NCI-H2081 (cell line): ENCODE measurements at places on chromosomes 11 and 22.

DNA sequence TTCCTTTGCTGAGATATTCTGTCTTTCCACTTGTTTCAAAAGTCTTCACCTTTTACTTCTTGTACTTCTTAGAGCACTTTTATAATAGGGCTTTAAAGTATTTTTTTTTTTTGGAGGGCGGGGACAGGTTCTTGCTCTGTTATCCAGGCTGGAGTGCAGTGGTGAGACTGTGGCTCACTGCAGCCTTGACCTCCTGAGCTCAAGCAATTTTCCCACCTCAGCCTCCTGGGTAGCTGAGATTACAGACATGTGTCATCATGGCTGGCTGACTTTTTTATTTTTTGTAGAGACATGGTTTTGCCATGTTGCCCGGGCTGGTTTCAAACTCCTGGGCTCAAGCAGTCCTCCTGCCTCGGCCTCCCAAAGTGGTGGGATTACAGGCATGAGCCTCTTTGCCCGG is 57.9 kb downstream of the DYNC2H1 start:
- DNase-seq, result no peak

GRCh38 chr11:61775606-61776554 is 16.5 kb downstream of the TMEM258 start:
- DNase-seq, result no peak

GRCh38 chr11:11178671-11179638 is 174.1 kb downstream of the CSNK2A3 start:
- DNase-seq, result no peak

DNA sequence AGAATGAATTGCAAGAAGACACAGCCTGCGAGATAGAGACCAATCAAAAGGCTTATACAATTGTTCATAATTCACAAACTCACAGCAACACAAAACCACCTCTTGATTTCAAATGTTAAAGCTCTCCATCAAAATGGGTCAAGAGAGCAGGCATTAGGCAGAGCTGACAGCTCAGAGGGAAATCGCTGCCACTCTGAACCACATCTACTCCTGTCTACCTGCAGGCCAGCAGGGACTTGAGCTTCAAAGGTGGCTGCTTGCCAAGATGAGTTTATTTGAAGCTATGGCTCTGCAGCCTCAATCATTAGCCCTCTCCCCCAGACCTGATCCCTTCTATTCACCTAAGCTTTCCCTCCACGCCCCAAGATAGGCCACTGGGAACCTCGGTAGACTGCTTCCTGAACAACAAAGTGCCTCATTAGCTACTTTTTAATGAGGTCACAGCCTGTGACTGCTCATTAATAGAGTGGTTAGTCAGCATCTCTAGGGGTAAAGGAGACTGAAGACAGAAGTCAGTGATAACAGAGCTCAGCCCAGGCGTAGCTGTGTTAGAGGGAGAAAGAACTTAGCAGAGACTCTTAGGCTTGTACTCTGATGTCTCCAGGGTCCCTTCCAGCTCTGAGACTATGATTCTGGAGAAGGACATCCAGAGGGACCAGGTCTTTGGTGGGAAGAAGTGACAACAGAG is 21.2 kb upstream of the OR10A5 start:
- DNase-seq, result no peak

GRCh38 chr11:22115470-22116029 is 77.3 kb upstream of the ANO5 start:
- DNase-seq, result peak; percentile 33

DNA sequence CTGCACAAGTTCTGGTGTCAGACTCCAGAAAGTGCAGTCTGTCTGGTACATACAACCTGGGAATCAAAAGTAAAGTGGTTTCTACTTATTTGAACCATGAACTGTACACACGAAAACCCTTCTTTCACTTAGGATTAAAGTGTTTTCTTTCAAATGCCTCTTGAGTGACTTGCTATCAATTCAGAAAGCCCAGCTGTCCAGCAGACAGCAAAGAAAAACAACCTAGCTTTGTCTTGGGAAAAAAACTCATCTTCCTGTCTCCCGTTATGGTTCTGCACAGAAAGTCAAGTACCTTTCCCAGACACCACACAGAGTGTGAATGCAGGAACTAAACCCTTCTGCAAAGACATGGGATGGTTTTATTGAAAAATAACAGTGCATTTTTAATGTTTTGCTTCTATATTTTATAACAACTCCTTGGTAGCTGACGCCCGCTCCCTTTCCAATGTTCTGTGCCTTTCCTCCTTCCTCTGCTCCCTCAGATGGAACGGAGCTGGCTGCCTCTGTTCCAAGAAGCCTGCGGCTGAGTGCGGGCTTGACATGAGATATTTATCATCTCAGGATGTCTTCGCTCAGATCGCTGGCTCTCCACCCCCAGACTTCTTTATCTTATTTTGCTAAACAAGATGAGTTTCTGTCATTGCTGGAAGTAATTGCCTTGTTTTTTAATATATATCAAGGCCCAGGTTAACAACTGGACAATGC is 322.3 kb upstream of the B3GAT1 start:
- no peak for DNase-seq

DNA sequence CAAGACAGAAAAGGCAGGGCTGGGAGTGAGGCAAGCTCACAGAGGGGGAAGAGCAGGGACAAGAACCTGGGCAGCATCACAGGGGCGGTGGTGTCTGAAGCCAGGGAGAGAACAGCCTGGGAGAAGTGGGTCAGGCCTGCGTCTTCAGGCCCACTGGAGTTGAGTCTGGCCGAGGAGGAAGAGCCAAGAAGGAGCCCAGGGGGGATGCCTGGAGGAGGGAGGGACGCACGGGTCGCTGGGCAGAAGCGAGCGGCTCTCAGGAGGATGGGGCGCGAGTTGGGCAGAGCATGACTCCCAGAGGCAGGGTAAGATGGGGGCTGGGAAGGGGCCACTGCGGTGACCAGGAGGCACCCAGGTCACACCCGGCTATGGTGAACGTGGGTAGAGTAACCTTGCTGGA is 18.5 kb downstream of the LRFN4 start:
- no peak for DNase-seq

GRCh38 chr22:30208631-30209603 is 37.6 kb downstream of the LIF start:
- no peak for DNase-seq

- DNase-seq, result no peak
Measured at GRCh38 chr11:107916671-107917241, 11.5 kb upstream of the RAB39A start.

- no peak for DNase-seq
Measured at GRCh38 chr22:29951791-29952413, 68.9 kb downstream of the MTMR3 start.

DNA sequence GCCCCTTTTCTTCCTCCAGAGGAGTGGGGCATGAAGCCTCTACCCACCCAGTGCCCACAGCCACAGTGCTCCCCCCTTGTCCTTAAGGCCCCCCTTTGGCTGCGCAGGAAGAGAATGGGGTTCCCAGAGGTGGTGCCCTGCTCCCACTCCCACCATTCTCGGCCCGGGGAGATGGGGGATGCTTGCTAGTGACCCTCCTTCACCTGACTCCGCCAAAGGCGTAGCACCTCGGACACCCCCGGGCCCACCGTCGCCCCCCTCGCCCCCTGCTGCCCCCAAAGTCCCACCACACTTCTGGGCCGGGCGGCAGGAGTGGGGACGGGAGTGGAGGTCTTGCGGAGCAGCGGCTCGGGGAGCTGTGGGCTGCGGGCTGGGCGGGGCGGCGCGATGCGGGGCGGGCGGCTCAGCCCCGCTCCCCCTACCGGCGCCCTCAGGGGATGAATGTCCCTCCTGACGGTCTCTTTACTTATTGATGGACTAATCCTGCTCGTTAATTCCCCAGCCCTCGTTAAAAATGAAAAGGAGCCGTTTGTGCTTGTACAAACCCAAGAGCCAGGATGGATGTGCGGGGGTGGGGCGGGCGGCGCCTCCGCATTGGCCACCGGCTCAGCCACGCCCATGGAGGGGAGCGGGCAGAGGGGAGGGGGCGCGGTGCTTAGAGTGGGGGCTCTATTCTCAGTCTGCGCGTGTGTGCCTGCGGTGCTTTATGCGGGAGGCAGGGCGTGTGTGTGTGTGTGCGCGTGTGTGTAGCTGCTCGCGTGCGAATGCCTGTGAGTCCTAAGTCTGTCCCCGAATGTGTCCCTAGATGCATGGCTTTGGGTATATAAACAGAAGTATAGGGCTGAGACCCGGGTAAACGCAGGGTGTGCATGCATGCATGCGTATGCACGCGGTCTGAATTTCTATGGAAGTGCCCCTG is 25.6 kb downstream of the SYT7 start:
- no peak for DNase-seq

DNA sequence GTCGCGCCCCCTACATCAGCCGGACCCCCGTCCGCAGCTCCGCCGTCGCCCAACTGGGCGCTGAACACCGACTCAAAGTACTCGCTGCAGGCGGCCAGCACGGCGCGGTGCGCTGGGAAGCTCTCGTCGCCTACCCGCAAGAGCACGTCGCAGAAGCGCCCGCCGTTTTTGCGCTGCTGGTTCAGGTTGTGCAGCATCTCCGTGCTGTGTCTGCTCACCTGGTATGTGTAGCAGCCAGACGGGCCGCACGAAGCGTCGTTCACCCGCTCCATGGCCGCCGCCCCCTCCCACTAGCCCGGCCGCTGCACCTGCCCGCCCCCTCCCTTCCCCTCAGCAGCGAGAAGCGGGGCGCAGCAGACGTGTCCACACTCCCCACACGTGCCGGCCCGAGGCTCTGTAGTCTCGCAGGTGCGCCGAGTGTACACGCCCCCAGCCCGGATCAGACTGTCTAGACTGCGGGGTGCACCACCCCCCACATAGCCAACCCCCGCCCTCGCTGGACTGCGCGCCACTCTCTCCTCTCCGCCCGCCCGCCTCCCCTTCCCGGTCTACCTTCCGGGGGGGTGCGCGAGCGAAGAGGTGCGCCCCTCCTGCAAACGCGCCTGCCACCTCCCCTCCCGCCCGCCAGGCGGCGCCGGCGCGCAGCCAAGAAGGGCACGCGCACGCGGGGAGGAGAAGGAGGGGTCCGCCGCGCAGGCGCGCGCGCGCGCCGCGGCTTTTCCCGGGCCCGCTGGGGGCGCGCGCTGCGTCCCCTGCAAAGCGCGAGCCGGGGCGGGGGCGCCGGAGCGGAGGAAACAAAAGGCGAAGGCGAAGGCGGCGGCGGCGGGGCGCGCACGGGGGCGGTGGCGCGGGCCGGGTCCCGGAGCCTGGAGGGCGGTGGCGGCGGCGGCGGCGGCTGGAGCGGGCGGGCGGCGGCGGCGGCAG is 553 bp downstream of the PATZ1 start:
- peak; percentile 88 for DNase-seq

- peak; percentile 92 for DNase-seq
Measured at GRCh38 chr11:116312570-116313391, 460.0 kb downstream of the BUD13 start.

DNA sequence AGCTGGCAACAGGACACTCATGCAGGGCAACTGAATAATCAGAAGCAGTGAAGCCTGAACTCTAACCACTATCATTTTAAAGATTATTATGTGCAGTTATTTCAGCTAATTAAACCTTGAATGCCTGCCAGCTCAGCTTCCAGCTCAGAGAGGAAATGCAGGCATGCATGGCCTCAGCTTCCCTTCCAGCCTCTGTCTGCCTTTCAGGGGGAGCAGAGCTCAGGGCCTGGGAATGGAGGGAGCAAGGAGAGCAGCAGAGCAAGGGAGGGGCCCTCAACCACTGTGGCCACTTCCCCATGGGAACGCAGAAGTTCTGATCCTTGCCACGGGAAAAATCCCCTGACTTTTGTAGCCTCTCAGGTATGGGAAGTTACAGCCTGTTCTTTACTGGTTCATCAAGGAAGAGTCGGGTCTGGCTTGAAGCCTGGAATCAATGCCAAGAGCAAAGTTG is 32.5 kb upstream of the APLNR start:
- peak; percentile 41 for DNase-seq

- no peak for DNase-seq
Measured at GRCh38 chr11:5671831-5672230, 13.0 kb downstream of the TRIM5 start.

GRCh38 chr22:22710719-22711531 is 66.5 kb downstream of the GGTLC2 start:
- DNase-seq, result peak; percentile 6

DNA sequence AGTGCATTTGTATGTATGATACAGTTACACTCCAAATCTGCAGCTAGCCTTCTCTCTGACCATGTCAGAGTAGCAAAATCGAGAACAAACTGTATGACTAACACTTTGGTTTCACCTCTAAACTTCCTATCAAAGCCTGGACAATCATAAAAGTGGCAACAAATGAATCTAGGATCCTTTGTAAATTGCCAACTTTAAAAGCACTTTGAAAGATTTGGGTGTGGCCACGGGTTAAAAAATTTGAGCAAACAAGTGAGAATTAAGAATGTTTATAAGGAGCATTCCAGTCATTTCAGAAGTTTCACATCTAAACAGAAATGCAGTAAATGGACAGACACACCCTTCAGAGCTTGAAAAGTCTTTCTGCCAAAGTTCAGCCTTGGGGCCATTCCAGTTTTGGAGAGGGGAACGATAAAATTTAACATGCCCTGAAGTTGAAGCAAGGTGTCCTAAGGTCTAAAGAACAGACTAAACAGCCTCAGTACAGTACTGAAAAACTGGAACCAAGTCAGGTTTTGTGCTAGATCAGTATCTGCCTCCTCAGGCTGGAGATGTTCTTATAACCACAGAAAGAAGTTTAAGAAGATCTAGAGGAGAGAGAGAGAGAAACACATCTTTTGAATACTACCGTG is 181.9 kb upstream of the BDNF start:
- DNase-seq, result no peak

- no peak for DNase-seq
Measured at GRCh38 chr11:2208691-2209369, 37.2 kb upstream of the TH start.

- DNase-seq, result no peak
Measured at GRCh38 chr11:72234514-72234830, 9.5 kb downstream of the PHOX2A start.

DNA sequence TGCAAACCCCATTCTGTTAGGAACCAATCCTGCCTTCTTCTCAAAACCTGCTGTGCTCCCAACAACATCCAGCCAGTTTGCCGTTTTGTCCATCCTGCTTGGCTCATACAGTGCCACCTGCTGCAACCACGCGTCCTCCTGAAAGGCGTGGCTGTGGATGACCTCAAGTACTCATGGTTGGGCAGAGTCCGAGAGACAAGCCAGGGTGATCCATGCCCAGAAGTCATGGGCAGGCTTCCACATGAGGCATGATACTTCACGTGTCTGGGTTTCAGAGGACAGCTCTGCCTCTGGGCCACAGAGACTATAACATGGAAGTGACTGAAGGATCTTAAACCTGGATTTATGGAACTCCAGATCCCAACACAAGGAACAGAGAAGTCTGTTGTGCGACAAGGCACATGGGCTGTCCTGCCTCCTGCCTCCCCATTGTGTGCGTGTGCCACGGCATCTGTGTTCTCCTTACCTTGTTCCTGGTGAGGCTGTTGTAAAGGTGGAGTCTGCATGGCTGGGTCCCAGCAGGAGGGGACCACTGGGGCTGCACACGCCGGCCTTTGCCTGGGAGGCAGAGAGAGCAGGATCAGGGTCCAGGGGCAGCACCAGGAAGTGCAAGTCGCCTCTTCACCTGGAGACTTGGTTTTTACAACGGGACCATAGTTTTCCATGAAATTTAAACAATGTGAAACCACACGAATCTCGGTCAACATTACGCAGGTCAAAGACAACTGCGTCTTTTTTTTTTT is 15.4 kb downstream of the CARS1 start:
- DNase-seq, result no peak

GRCh38 chr11:78742430-78742829 is 167.8 kb upstream of the NARS2 start:
- DNase-seq, result peak; percentile 90
